Mammary epithelial cell (primary cell): ENCODE measurements at places on chromosomes 7 and 10. TPM values are rescaled to one million over a fixed set of nuclear protein-coding genes. Genes with fewer than 3 reads are reported as not detected.
A peak's percentile ranks its signal among the peaks of the same experiment; 100 is the strongest.

The GPRIN2 gene
- 3.7 TPM for total RNA-seq

The FFAR4 gene
- total RNA-seq: not detected

The GRIFIN gene
- total RNA-seq: not detected in 2 replicates

DNA sequence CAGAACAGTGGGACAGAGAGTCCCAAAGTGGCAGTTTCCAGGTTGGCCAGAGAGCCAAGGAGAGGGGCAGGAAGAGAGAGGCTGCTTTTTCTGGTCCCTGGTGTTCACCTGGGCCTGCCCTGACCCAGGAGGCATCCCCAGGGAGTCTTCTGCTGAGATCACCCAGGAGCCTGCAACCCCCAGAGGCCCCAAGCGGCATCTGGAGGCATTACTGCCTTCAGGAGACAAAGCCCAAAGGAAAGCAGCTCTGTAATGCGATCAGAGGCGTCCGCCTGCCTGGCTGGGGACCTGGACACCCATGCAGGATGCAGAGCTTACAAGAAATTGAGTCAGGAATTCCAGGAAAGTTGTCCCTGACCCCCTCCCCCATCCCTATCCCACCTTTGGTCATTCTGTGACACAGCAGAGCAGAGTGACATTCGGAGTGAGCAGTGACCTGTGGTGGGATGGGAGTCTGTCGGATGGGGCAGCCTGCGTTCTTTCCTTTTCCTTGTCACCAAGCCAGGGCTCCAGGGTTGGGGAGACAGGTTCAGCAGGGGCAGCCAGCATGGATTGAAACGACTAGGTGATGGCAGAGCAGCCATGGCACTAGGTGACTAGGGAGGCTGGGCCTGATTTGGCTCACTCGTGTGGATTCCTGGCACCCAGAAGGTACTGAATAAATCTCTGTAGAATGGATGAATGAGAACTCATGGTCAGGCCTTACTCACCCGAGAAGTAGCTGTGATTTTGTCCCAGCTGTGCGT, 10.4 kb downstream of the UNC5B start:
- DNase-seq: peak; percentile 23

GRCh38 chr10:45082176-45082575, 81.5 kb downstream of the ZNF22 start:
- no peak for DNase-seq

- DNase-seq: peak; percentile 93
Measured at GRCh38 chr7:112556633-112557032, 75.8 kb downstream of the LSMEM1 start.

DNA sequence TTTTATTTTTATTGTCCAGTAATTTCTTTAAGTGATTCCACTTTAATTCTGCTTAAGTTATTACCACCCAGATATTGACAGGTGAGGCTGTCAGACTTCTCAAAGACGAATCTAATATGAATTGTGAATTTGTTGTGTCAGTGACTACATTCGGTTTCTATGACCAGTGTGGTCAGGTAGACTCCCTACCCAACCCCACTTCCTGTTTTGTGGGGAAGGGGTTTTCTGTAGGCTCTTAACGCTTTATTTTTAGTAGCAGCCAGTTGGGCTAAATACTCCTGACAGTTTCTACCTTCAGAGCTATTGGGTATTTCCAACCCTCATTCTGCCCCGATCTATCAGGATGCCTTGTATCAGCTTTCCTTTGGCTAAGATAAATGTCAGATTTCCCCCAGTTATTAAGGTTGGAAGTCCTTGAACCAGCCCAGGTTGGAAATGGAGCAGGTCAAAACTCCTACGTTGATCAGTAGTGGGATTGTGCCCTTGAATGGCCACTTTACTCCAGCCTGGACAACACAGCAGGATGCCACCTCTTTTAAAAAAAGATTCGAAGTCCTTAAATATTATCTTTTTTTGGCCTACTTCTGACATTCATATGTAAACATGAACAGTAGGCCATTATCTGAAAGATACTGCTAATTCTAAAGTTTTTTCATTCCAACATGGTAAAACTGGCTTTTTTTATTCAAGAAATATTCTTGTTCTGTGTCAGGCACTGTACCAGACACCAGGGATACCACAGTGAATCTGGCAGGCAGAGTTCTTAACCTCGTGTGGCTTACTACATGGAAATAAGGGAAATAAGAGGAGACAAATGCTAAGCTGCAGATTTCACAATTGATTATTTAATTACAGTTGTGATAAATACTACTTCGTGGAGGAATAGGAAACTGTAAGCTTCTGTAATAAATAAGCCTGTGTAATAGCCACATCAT, 133.3 kb upstream of the SAMD8 start:
- no peak for DNase-seq

- no peak for DNase-seq
Measured at GRCh38 chr10:88733215-88733614, 26.6 kb upstream of the LIPN start.
